ENCODE measurements at places on chromosomes 16 and 17.

DNA sequence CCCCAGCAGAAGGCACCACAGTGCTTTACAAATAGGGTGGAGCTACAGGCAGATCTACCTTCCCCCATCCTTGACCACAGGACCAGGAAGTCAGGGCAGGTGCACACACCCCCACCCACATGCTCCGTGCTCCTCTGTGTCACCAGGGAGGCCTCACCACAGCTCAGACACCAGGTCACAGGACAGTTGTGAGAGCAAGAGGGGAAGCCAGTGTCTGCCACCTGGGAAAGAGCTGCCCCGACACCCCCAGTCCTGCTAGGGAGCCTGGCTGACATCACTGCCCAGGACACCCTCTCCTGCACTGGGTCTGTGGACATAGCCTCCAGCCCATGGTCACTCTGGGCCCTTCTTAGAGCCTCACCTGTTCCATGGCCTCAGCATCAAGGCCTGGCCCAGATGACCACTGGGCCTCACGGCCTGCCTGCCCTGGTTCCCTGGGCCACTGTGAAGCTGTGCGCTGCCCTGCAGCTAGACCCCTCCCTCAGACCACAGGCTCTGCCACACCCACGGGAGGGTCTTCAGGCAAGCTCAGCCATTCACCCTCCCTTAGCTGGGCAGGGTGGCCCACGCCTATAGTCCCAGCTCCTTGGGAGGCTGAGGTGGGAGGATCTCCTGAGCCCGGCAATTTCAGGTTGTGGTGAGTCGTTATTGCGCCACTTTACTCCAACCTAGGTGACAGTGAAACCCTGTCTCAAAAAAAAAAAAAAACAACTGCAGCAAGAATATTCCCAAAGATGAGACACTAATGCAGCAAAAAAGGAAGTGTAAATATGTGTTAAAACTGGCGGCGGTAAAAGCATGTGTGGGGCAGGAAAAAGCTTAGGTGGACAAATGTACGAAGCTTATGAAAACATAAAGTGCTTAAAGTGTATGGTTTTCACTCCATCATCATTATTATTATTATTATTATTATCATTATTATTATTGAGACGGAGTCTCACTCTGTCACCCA lies 14.2 kb downstream of the POLR3K start:
- DNase-seq, result no peak

GRCh38 chr17:77736721-77737120 lies 221.8 kb upstream of the TNRC6C start:
- no peak for DNase-seq

GRCh38 chr16:15803618-15804017 lies 53.2 kb downstream of the MYH11 start:
- DNase-seq, result no peak

DNA sequence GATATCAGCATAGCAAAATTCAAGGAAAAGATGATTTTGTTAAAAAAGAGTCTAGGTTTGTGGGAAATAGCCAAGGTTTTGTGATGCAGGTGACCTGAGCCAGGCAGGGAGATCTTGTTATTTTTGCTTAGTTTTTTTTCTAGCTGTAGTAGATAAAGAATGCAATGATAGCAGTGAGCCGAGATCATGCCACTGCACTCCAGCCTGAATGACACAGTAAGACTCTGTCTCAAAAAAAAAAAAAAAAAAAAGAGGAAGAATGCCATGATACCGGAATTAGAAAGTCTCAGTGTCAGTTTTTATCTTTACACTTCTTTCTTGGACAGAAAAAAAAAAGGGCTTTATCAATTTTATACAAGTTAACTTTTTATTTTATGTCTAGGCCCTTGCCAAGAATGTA lies 27.5 kb downstream of the TMEM238L start:
- no peak for DNase-seq

GRCh38 chr17:81328978-81329926 lies 34.1 kb upstream of the SLC38A10 start:
- DNase-seq, result no peak

GRCh38 chr16:79988721-79989220 lies 388.2 kb upstream of the MAF start:
- no peak for DNase-seq

- DNase-seq, result no peak
These were observed 22.9 kb downstream of the ALDH3A2 start for GRCh38 chr17:19671433-19671832.

DNA sequence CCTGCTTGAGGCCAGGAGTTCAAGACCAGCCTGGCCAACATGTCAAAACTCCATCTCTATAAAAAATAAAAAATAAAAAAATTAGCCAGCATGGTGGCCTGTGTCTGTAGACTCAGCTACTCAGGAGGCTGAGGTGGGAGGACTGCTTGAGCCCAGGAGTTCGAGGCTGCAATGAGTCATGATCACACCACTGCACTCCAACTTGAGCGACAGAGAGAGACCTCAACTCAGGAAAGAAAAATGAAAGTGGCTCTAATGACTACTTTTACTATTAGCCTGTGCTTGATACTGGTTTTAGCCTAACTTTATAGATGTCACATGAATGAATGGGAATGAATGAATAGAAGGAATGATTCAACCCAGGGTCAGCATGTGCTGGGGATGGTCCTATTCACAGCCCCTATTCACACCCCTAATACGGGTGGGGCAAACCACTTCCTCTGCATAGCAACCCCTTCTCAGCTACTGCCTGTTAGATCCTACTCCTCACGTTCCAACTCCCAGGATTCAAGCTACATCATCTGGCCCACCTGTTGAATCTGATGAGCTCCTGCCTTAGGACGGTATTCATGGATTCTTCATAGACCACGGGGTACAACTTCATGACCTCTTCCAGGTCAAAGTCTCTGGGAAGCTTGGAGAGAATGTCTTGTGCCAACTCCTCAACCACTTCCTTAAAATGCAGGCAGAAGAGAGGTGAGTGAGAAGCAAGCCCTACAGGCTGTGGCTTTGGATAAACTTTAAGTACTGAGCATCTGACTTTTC lies 40.5 kb downstream of the LYRM1 start:
- no peak for DNase-seq

- DNase-seq, result no peak
These were observed 18.0 kb upstream of the JPH3 start for GRCh38 chr16:87584271-87584670.

DNA sequence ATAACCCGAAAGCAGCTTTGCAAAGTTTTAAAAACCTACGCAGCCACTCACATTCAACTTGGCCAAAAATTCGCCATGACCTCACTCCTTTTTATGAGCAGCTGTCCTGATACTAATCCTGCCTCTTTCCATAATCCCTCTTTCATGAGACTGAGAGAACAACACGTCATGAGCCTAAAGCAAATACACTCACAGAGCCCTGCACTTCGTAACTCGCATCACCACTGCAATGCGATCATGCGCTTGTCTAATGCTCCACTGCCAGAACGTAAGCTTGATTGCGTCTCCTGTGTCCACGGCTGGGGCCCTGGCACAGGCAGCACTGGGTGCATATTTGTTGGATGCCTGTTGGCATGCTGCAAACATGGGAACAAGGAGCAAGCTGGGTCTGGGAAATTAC lies 36.2 kb downstream of the CDRT4 start:
- no peak for DNase-seq

DNA sequence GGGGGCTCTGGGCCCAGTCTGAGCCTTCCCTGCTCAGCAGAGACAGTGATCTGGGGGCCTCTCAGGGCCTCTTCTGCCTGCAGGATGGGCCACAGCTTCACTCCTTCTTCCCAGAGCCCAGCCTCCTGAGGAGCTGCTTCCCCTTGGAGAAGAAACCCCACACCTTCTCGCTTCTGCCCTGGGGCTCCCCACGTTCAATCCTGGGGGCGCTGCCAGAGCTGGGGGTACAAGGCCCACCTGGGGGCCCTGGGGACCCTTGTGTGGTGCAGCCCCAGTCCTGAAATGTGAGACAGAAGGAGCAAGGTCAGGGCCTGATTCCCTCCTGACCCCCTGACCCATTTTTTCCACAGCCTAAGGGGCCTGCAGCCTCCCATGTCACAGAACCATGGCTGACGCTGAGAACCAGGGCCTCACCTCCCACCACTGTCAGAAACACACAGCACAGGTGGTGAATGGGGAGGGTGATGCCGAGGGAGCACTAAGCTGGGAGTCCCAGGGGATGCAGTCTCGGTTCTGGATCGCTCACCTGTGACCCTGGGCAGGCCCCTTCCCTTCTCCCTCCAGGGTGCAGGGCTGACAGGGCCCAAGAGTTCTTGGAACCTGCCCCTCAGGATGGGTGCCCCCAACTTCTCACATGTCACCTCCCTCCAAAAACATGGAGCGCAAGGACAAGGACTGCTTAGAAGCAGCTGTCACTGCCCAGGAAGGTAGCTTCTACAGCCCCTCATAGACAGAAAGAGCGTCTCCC lies 21.6 kb upstream of the MPO start:
- no peak for DNase-seq

- DNase-seq, result no peak
These were observed 2.1 kb downstream of the HES7 start for GRCh38 chr17:8121681-8122421.

GRCh38 chr17:57609125-57609877 lies 135.8 kb downstream of the CCDC182 start:
- no peak for DNase-seq

DNA sequence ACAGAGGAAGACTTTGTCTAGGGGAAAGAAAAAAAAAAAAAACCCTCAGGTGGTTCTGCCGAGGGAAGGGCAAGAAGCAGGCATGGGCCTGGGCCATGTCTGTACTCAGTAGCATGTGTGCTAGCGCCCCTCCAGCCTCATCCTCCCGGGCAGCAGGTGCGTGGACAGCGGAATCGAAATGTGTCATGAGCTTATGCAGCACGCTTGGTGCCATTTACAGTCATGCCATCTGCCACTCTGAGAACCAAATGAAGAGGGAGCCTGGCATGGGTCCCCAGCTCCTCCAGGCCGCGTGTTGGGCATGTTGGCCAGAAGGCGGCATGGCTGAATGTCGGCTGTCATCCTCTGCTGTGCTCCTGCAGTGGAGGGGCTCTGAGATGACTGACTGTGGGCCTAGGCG lies 31.4 kb downstream of the CRAMP1 start:
- no peak for DNase-seq
